ENCODE measurements at places on chromosomes 4 and X. TPM values are rescaled to one million over a fixed set of nuclear protein-coding genes. Genes with fewer than 3 reads are reported as not detected.

Gene LRCH2
- polyA plus RNA-seq = 0.86 TPM

Gene RPA4
- not detected for polyA plus RNA-seq

DNA sequence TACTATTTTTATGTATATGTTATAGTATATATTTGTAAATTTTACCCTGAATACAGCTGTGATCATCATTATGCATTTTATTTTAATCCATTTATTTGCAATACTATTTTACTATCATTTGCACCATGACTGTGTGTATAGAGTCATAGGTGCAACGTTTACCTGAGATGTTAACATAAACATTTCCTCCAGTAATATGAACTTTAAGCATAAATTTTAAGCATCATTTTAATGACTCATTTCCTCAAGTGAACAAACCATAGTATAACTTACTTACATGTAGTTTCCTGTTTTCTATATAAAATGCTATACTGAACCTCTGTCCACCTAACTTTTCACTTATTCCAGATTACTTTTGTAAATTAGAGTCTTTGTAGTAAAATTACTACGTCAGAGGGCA, 92.8 kb downstream of the NFKB1 start:
- DNase-seq = no peak

DNA sequence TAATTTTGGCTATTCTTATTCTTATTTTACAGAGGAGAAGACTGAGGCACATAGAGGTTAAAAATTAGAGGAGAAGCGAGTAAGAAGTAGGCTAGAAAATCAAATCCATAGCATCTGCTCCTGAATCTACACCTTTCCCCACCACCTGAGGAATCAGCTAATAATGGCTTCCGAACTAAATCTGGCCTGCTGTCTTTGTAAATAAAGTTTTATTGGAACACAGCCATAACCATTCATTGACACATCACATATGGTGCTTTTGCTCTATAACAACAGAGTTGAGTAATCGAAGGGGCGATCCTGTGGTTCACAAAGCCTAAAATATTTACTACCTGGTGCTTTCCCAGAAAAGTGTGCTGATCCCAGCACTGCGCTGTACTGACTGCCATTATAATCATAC, 38.2 kb downstream of the F11 start:
- DNase-seq = no peak

DNA sequence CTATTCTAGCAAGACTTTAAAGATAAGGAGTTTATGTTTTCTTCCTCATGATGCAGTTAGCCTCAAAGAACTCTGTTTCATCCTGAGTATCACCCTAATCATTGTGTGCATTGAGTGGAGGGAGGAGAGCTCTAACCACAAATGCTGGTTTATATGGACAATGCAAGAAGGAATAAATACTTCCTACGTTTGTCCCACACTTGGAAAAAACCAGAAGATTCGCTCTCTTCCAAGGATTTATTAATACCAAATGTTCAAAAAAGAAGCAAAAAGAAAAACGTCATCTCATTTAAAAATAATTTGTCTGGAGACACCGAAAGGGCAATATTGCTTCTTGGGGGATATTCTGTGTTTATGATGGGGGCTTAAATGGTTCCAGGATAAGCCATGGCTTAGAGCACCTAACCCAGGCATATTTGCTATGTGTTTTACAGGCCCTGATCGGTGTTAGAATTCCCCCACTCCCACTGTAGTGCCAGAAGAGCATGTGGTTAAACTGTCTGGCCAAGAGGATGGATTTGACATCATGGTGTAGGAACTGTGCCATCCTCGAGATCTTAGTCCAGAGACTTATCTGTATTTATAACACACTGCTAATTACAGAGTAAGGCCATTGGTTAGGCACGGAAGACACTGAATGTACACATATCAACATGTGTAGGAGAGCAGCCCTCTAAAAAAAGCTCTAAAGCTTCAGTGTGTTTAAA, 227.2 kb downstream of the ANK2 start:
- no peak for DNase-seq

DNA sequence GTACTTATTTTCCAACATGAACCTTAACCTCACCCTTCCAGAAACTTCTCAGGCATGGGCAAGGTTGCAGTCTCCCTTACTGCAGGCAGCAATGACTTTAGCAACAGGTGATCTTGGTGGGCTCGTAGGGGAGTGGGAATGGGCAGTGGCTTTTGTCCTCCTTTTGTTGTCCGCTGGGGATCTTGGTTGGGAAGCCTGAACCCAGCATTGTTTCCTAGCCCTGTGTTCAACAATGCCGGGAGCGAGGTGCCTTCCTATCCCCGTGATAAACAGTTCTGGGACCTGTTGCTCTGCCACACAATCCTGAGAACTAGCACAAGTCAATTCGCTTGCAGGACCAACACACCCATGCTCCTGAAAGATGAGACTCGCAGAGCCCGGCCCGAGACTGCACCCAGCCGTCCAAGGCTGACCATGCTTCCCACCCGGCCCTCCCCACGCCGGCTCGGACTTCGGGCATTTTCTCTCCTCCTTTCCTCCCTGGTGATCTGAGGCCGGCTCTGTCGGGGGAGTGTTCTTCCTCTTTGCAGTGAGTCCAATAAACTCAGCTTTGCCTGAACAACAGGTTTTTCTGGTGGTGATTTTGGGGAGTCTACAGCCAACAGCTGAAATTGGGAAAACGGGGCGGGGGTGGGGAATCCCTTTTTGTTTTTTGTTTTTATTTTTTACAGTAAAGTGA, 20.2 kb downstream of the IRAK1 start:
- peak; percentile 31 for DNase-seq

DNA sequence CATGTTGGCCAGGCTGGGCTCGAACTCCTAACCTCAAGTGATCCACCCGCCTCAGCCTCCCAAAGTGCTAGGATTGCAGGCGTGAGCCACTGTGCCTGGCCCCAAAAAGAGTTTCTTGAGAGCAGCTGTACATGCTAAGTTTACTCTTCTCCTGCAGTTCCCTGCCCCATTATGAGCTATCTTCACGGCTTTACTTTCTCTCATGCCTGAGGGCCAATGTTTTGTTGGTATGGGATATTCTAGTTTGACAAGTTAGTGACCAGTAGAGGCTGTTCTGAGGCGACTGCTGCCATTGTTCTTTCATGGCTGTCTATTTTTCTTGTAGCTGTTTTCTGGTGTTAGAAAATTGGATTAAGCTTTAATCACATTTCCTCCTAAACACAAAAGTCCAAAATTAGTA, 78.0 kb upstream of the STX18 start:
- DNase-seq = no peak

DNA sequence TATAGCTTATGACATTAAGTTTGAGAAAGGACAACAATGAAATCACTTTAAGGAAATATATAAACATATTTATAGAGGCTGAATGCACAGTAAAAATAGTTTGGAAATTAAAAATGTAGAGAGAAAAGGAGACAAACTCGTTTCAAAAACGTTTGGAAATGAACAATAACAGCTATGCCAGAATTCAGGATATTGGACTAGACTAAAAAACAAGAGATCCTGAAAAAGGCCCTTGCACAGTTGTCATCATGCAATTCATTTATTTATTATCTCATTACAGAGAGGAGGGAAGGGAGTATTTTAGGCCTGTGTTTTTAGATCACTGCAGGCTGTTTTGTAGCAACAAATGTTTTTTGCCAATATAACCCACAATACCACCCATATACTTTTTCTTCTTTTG, 527.2 kb downstream of the ADGRL3 start:
- no peak for DNase-seq

DNA sequence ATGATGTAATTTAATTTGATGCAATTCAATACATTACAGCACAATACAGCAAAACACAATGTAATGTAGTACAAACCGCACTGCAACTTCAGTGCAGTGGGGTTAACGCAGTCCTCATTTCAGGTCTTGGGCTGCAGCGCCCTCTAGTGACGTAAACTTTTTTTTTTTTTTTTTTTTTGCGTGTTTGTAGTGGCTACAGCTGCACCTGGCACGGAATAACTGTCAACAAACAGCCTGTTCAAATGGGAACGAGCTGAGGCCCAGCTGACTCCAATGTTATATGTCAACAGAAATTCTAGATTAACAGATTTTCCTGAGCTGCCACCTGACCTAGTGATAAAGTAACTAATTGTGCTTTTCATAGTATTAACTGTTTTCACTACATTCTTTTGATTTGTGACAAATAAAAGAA, 33.5 kb upstream of the RASSF6 start:
- peak; percentile 77 for DNase-seq

DNA sequence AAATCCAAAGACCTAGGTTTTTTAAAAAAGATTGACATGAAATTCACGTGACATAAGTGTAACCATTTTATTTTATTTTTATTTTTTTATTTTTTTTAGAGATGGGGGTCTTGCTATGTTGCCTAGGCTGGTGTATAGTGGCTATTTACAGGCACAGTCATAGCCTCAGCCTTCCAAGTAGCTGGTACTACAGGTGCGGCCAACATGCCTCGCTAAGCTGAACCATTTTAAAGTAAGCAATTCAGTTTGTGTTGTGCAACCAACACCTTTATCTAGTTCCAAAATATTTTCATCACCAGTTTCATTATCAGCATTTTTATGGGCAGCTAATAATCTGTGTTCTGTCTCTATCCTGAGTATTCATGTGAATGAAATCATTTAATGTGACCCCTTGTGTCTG, 107.5 kb upstream of the ENPEP start:
- no peak for DNase-seq

DNA sequence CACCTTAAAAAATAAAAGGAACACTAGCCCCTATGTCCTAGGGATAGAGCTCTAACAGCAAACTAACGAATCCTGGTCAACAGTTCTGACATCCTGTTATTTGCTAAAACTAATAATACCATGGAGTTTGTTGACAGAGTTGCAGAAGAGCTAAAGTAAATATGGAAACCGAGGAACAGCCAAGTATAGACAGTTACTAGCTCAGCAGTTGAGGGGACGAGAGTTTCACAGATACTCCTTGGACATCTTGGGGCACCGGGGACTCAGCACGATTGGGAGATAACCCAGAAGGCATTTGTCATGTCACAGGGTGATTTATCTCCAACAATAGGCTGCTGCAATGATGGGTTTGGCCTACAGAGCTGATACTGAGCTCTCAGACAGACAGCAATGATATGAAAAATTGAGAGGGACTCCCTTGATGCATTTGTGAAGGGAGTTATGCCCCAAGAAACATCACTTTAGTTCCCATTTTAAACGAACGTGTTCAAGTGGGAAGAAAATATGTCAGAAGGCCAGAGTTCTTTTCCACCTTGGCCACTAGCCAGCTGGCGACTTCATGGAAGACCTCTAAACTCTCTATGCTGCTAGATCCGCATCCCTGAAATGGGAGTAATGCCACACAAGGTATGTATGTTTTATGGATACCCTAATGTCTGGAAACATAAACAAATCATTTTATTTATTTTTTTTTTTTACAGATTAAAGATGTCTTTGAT, 48.6 kb downstream of the TSC22D3 start:
- no peak for DNase-seq

DNA sequence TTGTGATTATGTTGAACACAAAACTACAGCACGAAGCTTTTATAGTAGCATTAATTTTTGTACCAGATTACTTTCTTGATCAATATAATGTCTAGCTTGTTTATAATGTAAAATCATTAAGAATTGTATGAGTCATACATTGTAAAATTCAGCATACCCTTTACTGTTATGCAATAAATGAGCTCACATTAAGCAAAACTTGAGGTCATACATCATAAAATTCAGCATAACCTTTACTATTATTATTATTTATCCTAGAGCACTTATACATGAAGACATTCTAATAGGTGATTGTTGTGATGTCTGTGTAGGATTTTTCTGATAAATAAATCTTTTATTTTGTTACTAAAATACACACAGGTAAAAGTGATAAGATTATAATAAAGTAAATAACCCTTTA, 49.4 kb downstream of the DTHD1 start:
- no peak for DNase-seq

DNA sequence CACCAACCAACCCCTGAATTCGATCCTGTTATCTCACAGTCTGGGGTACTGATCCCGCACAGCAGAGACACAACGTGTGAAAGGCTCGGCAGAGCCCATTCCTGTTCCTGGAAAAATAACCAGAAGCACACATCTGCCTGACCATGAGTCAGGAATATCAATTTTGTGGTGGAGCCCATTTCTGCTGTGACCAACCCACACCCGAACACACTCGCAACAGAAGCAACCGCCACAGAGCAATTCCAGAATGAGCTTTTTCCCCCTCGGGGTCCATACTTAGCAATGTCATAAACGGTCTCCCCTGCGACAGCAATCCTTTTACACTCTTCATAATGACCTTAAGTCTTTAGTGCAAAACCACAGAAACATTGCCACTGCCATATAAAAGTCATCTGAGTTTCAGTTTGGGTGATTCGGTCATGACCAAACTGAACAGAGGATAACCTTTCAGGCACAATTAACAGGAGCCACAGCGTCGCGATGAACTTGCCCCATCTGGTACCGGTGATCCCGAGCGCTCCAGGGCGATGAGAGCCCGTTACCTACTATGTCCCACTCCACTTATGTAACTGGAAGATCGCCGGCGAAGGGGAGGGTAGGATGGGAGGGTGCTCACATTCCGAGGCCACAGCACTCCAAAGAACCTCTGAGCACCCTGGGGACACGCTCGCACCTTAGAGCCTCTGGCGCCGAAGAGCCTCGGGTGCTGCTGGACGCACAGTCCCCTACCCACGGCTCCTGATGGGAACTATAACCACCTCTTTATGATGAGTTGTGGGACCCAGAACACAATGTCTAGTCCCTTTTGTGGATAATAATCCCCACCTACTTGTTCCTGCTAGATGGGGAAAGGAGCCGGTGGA, 1.1 kb downstream of the MECP2 start:
- no peak for DNase-seq

DNA sequence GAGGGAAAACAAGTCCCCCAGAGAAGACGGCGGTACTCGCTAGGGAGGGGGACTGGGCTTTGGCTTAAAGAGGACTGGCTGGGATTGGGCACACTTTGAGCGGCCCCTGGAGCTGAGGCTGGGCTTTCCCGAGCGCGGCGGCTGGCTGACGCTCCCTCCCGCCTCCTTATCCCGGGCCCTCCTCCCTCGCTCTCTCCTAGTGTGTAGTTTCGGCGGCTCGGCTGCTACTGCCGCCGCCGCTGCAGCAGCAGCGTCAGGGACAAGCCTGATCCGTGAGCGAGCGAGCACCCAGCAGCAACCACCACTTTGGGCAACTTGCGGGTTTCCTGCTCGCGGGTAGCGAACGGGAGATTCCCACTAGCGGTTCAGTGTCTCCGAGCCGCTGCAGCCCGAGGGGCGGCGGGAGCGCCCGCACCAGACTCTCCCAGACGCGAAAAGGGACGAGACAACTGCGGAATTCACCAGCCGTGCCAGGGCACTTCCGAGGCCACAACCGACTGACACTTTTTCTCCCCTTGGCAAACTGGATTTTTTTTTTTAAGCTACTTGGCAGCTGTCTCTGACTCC, 632 bp upstream of the PCDH7 start:
- DNase-seq = peak; percentile 83

GRCh38 chr4:127634181-127634580, 1.4 kb downstream of the INTU start:
- no peak for DNase-seq

- DNase-seq = no peak
These were observed 45.2 kb downstream of the HTRA3 start for GRCh38 chr4:8314691-8315255.

GRCh38 chrX:1394731-1395501, 3.0 kb upstream of the SLC25A6 start:
- no peak for DNase-seq
